Astrocyte of the hippocampus (primary cell): ENCODE measurements at places on chromosomes 3 and 15.

GRCh38 chr3:121592856-121593702 is at the start of gene FBXO40:
Gene FBXO40, plus strand, starts transcription at chr3:121593379. Its CDS starts 27,197 bp downstream, at chr3:121620576.
- no peak for DNase-seq

GRCh38 chr3:115512565-115513415 is 110.5 kb upstream of the GAP43 start:
- peak; percentile 69 for DNase-seq

GRCh38 chr3:48240000-48240963 is 622 bp upstream of the ZNF589 start:
- DNase-seq, result no peak

DNA sequence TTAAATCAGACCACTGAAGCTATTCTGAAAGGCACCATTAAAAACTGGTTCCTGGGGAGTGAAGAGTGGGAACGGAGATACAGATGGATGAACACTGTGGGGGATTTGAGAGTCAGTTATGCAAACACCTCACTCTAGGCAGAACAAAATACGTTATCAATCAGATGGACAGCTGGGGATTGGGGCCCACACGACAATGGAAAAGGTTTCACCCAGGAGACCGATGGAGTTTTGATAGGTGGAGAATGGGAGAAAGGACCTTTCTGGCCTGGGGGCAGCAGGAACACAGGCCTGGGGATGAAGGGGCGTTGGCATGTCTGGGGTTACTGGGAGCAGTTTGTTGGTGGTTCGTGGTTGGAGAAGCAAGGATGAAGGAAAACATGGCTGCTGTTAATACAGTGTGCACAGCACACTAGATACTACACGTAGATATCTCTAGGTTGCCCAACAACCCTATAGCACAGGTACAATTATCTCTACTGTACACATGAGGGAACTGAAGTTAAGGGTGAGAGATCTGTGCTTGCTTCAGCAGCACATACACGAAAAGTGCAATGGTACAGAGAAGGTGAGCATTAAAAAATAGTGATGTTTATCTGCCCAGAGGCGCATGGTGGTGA is 16.5 kb downstream of the ST6GAL1 start:
- DNase-seq, result no peak

GRCh38 chr15:59839906-59840305 is 150.8 kb upstream of the BNIP2 start:
- DNase-seq, result no peak

DNA sequence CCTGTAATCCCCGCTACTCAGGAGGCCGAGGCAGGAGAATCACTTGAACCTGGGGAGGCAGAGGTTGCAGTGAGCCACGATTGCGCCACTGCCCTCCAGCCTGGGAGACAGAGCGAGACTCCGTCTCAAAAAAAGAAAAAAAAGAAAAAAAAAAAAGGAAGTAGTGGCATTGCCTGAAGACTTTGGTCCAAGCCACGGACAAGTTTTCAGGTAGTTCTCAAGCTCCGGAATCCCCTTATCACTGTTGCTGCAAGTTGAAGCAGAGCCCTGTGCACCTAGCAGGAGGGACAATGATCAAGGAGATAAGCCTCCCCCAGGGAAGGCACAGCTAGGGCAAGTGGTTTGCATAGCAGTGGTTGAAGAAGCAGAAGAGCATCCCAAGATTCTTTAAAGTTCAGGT is 97.6 kb downstream of the MEX3B start:
- DNase-seq, result no peak

DNA sequence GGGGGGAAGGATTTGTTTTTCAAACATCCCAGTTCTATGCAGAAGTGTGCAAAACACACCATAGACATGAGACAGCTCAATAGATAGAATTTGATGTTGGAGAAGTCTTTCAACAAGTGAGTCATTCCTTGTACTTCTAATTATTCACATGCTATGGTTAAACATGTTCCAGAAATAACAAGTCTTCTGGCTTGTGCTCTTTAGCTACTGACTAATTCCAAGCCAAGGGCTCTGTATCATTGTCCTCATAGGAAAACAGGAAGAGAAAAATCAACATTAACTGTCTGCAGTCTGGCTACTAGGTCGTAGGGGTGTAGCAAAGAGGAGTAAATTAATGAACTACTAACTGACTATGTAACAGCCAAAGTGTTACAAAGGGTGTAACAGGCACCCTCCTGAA is 25.8 kb downstream of the LDHAL6B start:
- peak; percentile 88 for DNase-seq
